Panc1 (cell line): ENCODE measurements at places on chromosomes 1 and 21.

DNA sequence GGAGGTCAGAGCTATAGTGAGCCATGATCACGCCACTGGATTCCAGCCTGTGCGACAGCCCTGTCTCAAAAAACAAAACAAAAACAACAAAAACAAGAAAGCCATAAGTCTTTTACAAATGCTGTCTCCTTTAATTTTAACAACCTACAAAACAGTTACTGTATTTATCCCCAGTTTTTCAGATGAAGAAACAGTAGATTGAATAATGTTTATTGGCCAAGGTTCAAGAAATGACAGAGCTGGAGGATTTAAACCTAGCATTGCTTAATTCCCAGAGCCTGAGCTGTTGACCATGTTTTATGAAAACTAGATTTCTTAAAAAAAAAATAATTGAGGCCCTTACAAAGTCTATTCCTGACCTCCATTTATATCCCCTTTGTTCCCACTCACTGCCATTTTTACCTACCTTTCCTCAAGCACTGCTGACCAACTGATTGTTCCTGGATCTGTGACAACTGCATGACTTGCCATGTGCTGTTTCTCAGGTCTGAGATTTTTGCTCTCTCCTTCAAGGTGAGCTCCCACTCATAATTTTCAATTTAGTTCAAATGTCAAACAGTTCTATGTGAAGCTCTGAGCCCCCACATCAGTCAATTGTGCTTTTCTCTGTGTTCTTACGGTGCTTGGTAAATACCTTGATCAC lies 140.8 kb downstream of the CHRM3 start:
- no peak for DNase-seq

GRCh38 chr1:24317956-24318614 lies 1.1 kb upstream of the GRHL3 start:
- no peak for DNase-seq

GRCh38 chr1:187509091-187509490 lies 680.3 kb downstream of the PLA2G4A start:
- DNase-seq = no peak

- DNase-seq = no peak
These were observed at the start of gene ADAMTS1 for GRCh38 chr21:26845066-26845758. ADAMTS1 (minus strand) TSS chr21:26845409; CDS start chr21:26844954, 455 bp downstream.

DNA sequence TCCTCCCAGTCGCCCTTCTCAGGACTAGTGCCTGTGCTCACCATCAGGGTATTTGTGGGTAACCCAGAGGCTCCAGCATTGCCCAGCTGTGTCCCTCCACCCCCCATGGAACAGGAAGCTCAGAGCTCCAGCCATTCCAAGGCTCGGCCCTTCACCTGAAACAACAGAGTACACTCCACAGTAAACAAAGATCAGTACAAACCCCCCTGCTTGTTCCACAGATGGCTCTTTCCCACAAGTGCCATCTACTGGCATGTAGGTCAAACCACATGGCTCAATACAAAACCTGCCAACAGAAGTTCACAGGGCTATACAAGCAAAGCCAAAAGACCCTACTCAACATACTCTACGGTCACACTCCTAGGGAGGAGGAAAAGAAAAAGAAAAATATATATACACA lies 258.7 kb downstream of the AGBL4 start:
- no peak for DNase-seq

- no peak for DNase-seq
These were observed 456.5 kb downstream of the OMA1 start for GRCh38 chr1:58089898-58090534.
